Dorsolateral prefrontal cortex (tissue), 122 donors: ENCODE measurements at places on chromosomes 16 and 17.

- no peak for DNase-seq
Observed at GRCh38 chr17:34883106-34884000, 77.9 kb downstream of the CCT6B start.

GRCh38 chr17:40021451-40021971 is 6.3 kb downstream of the CSF3 start:
- DNase-seq, result no peak

DNA sequence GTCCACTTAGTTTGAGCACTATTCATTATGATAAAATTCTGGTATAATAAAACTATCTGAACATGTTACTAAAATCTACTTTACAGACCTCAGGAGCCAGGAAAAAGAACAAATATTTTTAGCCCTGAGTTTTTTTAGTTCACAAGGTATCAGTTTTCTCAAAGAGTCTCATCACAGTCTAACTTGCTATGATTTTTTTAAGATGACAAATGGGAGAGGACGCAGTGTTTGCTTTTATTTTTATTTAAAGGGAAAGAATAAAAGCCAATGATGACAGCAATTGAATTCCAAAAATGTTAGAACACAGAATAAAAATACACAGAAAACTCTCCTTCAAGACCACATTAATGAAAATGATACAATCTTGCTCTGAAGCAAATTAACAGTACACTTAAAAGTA is 7.4 kb downstream of the MED13 start:
- no peak for DNase-seq

DNA sequence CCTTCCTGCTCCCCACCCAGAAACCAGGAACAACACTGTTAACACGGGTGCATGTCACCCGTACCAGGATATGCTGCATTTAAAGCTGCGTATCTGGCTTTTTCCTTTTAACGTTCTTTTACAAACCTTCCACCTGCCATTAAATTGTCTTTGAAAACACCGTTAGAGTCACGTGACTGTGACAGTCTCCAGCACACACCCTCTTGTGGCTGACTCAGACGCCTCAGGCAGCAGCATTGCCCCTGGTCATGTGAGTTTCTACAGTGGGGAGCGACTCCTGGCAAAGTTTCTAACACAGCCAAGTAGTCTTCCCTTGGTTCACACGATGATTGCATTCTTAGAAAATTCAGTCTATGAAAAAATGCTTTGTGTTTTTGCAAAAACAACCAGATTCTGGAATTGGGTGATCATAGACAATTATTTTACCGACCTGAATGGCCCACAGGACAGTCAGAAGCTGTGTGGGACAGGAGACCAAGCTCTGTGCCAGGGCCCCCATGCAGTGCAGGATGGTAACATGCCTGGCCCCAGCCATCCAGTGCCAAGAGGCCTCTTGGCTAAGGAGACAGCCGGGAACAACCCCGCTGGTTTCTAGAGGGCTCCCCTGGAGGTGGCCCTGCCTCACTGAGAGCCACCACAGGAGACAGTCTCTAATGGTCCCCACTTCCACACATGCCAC is 199.1 kb downstream of the KATNIP start:
- DNase-seq, result no peak

DNA sequence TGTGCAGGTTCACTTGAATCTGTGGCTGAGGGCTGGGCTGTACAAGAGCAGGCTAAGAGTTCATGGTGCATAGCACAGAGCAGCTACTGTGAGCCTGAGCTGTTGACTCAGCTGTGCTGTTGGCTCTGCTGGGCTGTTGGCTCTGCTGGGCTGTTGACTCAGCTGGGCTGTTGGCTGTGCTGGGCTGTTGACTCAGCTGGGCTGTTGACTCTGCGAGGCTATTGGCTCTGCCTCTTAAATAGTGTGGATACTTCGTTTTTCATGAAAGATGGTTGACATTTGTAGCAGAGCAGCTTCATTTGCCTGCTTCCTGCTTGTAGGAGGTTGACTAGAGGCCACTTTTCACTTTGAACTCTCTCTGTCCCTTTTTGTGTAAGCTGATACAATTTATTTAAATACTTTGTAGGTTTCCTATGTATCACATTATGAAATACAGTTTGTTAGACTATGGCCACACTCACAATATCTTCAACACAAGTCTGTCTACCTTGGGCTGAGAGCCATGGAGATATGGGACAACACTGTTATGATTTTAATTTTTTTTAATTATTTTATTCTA is 40.3 kb upstream of the CCNF start:
- DNase-seq, result no peak

GRCh38 chr16:58937661-58938060 is 203.5 kb upstream of the GOT2 start:
- no peak for DNase-seq

DNA sequence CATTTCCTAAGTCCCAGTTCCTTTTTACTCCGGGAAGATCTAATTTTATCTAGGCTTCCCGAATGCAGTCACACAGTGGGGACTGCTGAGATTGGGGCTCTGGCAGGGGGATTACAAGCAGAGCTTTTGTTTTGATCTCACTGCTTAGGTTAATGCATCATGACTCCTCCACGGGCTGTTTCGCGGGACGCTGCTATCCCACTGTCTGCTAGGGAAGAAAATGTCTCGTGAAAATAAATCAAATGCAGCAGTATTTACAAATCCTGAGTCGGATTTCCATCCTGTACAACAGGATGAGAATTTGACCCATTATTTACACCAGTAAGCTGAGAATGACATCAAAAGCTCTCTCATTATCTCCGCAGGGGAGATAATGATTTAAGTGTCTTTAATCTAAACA is 83.8 kb downstream of the CDH11 start:
- no peak for DNase-seq
